Activated CD8-positive, alpha-beta T cell treated with anti-CD3 and anti-CD28 coated beads for 36 hours (primary cell): ENCODE measurements at places on chromosomes 7 and 10. TPM values are rescaled to one million over a fixed set of nuclear protein-coding genes. Genes with fewer than 3 reads are reported as not detected.

The ATP6V0A4 gene
- total RNA-seq, result not detected

DNA sequence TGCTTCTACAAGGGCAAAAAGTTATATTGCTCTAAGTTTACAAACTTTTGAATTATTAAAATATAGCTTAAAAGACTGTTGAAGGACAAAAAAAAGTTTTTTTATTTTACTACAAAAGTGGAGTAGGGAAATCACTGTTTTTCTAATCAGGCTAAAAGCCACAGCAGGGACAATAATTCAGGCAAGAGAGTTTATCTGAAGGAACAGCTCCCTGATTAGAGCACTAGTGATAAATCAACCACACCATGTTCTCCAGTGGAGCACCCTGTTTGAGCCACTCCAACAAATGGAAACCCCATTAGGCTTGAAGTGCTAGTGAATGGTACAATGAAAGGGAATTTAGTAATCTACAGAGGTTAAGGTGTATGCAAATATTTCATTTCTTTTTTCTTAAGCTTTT lies 357.1 kb downstream of the SEMA3D start:
- H3K27ac ChIP-seq, result no peak overlapping the region
- DNase-seq, result no peak
- no peak overlapping the region for H3K4me3 ChIP-seq
- no peaks in the 10 kb centered on the region for H3K27me3 ChIP-seq
- H3K4me1 ChIP-seq, result no peaks in the 10 kb centered on the region

The NEURL1 gene
- total RNA-seq, result 1.7 TPM

The HSPA14 gene
- 36.7 TPM for total RNA-seq

The PIK3CG gene
- total RNA-seq, result 26.8 TPM

The WAC gene
- total RNA-seq, result 95.2 TPM

DNA sequence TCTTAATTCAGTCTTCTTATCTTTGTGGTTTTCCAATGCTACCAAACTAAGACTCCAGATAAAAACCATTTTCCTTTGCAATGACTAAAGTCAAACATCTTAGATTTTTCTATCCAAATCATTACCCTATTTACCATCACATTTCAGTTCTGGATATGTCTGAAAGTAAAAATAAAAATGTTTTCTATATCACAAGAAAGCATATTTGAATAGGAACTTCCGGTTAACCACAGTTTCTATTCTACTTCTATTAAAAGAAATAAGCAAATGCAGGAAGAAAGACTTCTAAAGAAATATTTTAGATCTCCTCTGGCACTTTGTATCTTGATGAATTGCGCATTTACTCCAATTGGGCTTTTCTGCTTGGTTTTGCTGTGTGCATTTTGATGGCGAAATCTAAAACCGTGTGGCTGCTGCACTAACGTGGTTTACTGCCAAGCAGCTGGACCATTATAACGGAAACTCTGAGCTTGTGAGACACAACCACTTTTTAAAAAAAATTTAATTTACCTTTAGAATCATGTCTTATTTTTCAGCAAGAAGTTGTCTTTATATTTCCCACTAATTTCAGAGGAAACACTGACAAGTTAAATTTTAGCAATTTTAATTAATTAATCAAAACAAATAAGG lies 146.1 kb downstream of the VPS50 start:
- no peak for DNase-seq
- no peaks in the 10 kb centered on the region for H3K4me1 ChIP-seq
- no peak overlapping the region for H3K27ac ChIP-seq
- H3K4me3 ChIP-seq, result no peak overlapping the region
- peaks cover 12% of the 10 kb centered on the region for H3K27me3 ChIP-seq
- H3K36me3 ChIP-seq, result no peaks in the 10 kb centered on the region

- DNase-seq, result no peak
- peaks cover 34% of the 10 kb centered on the region for H3K4me1 ChIP-seq
- H3K27ac ChIP-seq, result no peak overlapping the region
- no peak overlapping the region for H3K4me3 ChIP-seq
These were observed 8.5 kb downstream of the IL15RA start for GRCh38 chr10:5968681-5969453.

DNA sequence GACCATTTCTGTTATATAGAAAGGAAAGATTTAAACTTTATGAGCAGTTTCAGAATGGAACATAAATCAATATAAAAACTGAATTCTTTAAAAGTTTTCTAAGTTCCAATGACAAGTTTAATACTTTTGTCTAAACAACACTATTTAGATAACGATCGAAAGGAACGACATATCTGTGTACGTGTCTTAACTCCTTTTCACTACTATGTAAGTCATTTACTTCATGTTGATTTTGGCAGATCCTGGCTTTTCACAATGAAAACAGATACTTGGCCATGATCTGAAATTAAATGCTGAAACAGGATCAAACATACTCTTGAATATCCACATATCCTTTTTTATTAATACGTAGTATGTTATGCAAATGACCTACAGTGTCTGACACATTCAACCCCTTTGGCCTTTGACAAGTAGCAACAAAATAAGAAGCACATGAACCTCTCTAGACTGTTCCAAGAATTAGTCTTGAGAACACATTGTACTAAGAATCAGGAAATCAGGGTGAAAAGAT lies 41.9 kb downstream of the RNLS start:
- H3K27me3 ChIP-seq, result peaks cover 1% of the 10 kb centered on the region
- H3K36me3 ChIP-seq, result no peaks in the 10 kb centered on the region
- no peak overlapping the region for H3K27ac ChIP-seq
- H3K4me3 ChIP-seq, result no peak overlapping the region

GRCh38 chr10:49362596-49363260 lies 33.2 kb downstream of the DRGX start:
- H3K4me3 ChIP-seq, result no peak overlapping the region
- H3K4me1 ChIP-seq, result no peaks in the 10 kb centered on the region
- H3K27ac ChIP-seq, result no peak overlapping the region
- H3K36me3 ChIP-seq, result no peaks in the 10 kb centered on the region

DNA sequence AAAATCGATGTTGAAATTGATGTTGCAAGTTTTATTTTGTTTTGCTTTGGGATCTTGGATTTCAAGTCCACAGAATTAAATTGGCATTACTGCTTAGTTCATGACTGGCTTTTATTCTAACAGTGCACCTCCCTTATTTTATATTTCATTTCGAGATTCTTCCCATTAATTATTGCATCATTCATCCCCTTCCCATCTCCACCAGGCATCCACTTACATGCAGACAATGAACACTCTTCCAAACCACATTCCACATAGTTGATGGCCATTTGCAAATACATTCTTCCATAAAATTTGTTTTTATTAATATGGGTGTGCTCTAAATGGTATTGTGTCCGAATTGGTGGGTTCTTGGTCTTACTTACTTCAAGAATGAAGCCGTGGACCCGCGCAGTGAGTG lies 15.6 kb upstream of the SCIN start:
- no peak overlapping the region for H3K27ac ChIP-seq
- no peaks in the 10 kb centered on the region for H3K27me3 ChIP-seq
- DNase-seq, result no peak
- no peaks in the 10 kb centered on the region for H3K4me1 ChIP-seq
- no peaks in the 10 kb centered on the region for H3K36me3 ChIP-seq

- no peak for DNase-seq
- no peak overlapping the region for H3K4me3 ChIP-seq
- H3K36me3 ChIP-seq, result no peaks in the 10 kb centered on the region
- H3K27me3 ChIP-seq, result no peaks in the 10 kb centered on the region
- no peaks in the 10 kb centered on the region for H3K4me1 ChIP-seq
These were observed 150.2 kb downstream of the GNAI1 start for GRCh38 chr7:80284855-80285254.

GRCh38 chr10:97180363-97180755 lies 5.4 kb downstream of the SLIT1 start:
- peaks cover 4% of the 10 kb centered on the region for H3K4me1 ChIP-seq
- H3K36me3 ChIP-seq, result no peaks in the 10 kb centered on the region
- H3K27ac ChIP-seq, result no peak overlapping the region
- no peak overlapping the region for H3K4me3 ChIP-seq
- H3K27me3 ChIP-seq, result peaks cover 33% of the 10 kb centered on the region
- no peak for DNase-seq

DNA sequence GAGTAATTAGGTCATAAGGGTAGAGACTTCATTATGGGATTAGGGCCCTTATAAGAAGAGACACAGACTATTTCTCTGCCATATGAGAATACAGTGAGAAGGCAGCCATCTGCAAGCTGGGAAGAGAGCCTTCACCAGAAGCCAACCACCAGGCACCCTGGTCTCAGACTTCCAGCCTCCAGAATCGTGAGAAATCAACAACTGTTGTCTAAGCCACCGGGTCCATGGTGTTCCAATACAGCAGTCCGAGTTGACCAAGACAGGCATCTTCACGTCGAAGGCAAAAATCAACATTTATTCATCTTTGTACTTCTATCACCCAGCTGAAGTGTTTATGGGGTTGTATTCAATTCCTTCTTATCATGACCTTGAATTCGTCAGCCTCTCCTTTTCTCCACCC lies 5.3 kb downstream of the TUBAL3 start:
- no peak for DNase-seq
- H3K4me1 ChIP-seq, result no peaks in the 10 kb centered on the region
- no peak overlapping the region for H3K27ac ChIP-seq
- no peaks in the 10 kb centered on the region for H3K36me3 ChIP-seq
- H3K27me3 ChIP-seq, result peaks cover 12% of the 10 kb centered on the region

The DNAJC9 gene
- 42.2 TPM for total RNA-seq

DNA sequence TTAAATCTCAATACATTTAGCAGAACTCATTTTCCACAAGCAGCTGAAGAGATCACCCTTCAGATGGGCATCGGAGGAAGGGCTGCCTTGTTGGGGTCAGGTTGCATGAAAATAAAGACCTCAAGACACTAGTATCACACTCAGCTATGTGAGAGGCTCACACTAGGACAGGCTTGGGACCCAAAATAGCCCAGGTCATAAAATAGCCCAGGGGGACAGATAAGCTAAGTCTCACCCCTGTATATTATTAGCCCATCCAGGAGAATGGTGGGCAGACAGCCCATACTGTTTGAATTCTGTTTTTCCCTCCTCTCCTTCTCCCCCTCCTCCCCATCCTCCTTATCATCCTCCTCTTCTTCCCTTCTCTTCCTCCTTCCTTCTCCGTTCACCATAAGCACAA lies 415.1 kb upstream of the C7orf33 start:
- H3K36me3 ChIP-seq, result no peaks in the 10 kb centered on the region
- H3K4me3 ChIP-seq, result no peak overlapping the region
- no peak for DNase-seq

DNA sequence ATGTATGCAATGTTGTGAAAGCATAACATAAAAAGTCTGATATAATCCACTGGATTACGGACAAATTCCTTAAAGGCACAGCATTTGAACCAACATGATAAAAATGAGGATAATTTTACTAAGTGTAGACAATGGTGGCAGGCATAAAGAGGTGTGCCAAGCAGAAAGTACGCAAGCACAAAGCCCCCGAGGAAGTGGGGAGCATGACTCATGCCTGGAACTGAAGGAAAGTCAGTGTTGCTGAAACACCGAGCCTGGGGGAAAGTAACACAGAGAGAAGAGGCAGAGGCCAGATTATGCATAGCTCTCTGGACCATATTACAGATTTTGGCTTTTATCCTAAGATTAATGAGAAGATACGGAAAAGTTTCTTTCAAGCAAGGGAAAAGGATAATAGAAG lies 490.0 kb upstream of the PHF14 start:
- H3K4me3 ChIP-seq, result no peak overlapping the region
- H3K27me3 ChIP-seq, result no peaks in the 10 kb centered on the region
- no peak overlapping the region for H3K27ac ChIP-seq
- no peaks in the 10 kb centered on the region for H3K36me3 ChIP-seq
- no peak for DNase-seq
